Kidney (tissue), 22 donors: ENCODE measurements at places on chromosomes 1 and 21. TPM values are rescaled to one million over a fixed set of nuclear protein-coding genes. Genes with fewer than 3 reads are reported as not detected.

Gene CD5L
- 0.19 TPM for total RNA-seq

Gene CD1D
- total RNA-seq: 3.2 TPM

Gene SH3BGR
- total RNA-seq: 4.0 TPM

DNA sequence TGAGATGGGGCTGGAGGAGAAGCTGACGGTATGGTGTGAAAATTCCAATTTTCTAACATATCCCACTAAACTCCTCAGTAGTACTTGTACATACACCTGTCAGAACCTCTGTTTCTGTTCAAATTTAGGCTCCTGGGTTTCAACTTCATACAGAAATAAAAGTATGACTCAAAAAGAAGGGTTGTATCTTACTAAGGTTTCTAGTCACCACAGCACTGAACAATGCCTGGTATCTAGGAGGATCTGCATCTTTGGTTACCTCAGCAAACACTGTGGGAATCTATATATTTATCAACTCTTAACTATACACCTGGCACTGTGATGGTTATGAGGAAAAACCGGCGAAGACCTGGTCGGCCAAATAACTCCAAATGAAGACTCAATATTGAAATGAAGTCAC lies 13.8 kb downstream of the RBM34 start:
- no peaks in the 10 kb centered on the region for H3K4me1 ChIP-seq
- H3K27me3 ChIP-seq: no peaks in the 10 kb centered on the region
- no peak overlapping the region for H3K27ac ChIP-seq

DNA sequence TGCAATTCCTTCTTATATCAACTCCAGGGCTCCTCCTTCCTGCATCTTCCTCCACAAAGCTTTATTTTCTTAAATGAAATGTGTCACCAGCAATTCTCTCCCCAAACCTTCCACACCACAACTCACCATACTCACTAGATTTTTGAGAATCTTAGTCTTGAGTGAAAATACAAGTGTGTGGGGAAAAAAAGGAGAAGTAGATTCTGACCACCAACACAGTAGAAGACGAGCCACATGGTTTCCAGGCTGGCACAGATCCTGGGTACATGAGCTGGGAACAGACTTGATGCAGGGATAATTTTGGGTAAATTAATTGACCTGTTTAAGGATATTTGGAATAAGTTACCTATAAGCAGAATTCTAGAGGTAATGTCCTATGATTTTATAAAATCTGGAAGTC lies 72.8 kb upstream of the KCNJ15 start:
- H3K36me3 ChIP-seq: no peaks in the 10 kb centered on the region
- no peaks in the 10 kb centered on the region for H3K4me1 ChIP-seq
- no peak overlapping the region for H3K27ac ChIP-seq
- DNase-seq: no peak
- H3K4me3 ChIP-seq: no peak overlapping the region

DNA sequence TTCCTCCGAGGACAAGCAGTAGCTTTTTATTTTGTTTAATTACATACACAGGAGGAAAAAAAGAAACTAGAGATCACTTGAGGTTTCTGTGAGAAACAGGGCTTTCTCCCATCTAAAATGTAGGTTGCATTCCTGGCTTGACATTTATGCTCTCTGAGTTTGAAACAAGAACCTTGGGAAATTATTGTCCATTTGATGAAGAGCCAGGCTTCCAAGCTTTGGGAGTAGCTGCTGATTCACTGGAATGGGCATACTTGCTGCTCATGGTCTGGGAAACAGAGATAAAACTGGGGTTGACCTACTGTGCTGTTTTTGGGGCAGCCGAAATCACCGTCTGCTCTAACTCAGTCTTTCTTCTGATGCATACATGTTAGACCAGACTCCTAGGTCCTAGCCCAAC lies 165.4 kb downstream of the MIS18A start:
- H3K36me3 ChIP-seq: no peaks in the 10 kb centered on the region
- H3K4me3 ChIP-seq: no peak overlapping the region

DNA sequence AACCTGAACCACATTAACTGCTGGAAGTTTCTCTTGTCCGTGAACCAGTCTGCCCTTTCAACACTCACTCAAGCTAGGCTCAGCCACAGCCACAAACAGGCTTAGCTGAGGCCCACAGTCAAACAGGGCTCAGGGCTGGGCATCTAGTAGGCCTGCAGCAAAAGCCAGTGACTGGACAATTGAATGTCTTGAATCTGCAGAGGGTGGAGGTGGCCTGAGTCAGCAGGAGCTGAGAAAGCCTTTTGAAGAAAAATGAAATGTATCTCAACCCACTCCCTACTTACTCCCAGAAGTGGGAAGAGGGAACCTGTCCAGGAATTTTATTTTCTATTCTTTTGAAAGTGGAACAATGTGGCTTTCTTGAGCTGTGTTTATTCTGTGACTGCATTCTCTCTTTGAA lies 95.4 kb downstream of the PTPRU start:
- H3K4me3 ChIP-seq: no peak overlapping the region
- H3K27ac ChIP-seq: no peak overlapping the region
- H3K4me1 ChIP-seq: no peaks in the 10 kb centered on the region
- no peaks in the 10 kb centered on the region for H3K36me3 ChIP-seq

- H3K27ac ChIP-seq: no peak overlapping the region
- no peak for DNase-seq
- no peak overlapping the region for H3K4me3 ChIP-seq
- no peaks in the 10 kb centered on the region for H3K4me1 ChIP-seq
- H3K27me3 ChIP-seq: no peaks in the 10 kb centered on the region
These were observed 122.5 kb upstream of the ZBTB40 start for GRCh38 chr1:22329148-22329515.

DNA sequence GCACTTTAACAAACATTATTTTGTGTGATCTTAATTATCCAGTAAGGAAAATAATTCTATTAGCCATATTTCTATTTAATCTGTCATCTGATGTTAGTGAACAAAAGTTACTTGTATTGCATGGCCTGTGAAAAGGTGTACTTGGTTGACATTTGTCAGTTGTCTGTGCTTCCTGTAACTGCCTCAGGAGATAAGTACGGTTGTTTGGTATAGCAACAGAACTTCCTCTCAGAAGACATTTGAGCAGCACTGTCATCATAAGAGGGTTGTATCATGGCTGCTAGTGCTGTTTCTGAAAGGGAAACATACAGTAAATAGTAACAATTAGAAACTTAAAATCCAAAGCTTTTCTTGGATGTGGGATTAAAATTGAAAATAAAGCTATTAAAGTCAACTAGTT lies 3.4 kb downstream of the BLZF1 start:
- peaks cover 7% of the 10 kb centered on the region for H3K4me1 ChIP-seq
- no peak for DNase-seq
- peaks cover 6% of the 10 kb centered on the region for H3K36me3 ChIP-seq

DNA sequence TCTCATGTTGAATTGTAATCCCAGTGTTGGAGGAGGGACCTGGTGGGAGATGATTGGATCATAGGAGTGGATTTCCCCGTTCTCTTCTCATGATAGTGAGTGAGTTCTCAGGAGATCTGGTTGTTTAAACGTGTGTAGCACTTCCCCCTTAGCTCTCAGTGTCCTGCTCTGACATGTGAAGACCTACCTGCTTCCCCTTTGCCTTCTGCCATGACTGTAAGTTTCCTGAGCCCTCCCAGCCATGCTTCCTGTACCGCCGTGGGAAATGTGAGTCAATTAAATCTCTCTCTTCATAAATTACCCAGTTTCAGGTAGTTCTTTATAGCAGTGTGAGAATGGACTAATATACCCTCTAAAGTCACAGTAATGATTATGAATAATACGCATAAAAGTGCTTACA lies 248.4 kb upstream of the LRRC7 start:
- H3K27me3 ChIP-seq: no peaks in the 10 kb centered on the region
- no peaks in the 10 kb centered on the region for H3K4me1 ChIP-seq
- DNase-seq: no peak

DNA sequence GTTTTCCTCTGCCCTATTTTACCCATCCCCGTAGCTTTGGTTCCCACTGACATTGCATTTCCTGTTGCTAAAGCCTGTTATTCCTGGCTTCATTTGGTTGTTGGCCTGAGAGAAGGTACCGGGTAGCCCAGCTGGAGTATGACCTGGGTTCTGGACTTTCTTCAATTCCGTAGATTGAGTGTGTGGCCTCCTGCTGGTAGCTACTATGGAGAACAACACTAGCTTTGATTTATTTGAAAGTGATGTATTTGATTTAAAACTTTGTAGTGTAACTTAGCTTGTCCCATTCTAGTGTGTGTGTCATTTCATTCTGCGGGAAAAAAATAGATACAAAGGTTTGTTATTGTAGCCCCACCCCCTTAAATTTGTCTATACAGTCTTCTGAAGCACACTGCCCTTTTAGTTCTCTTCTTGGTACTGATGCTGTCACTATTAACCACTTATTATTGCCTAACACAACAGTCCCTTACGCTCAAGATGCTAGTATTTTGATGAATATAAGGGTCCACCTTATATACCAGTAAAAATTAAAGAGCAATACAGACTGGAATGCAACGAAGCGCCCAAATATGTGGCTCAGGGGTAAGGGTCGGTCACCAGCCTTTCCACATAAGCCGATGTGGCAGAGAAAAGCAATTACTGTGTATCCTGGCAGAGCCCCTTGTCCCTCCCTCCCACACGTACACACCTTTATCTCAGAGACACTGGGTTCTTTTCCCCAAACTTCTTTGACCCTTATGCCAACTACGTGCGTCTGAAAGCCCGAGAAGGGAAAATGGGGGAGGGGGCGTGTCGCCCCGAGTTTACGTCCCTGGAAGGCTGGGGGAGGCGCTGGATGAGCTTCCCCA lies 643 bp upstream of the MOV10 start:
- DNase-seq: peak; percentile 74
- H3K27me3 ChIP-seq: no peaks in the 10 kb centered on the region
- H3K4me1 ChIP-seq: peaks cover 9% of the 10 kb centered on the region
- H3K36me3 ChIP-seq: peaks cover 13% of the 10 kb centered on the region
- H3K27ac ChIP-seq: peak overlapping the region; percentile 96
- H3K4me3 ChIP-seq: peak overlapping the region; percentile 87
